Left renal pelvis (tissue), 4 donors: ENCODE measurements at places on chromosomes 5 and 9.

DNA sequence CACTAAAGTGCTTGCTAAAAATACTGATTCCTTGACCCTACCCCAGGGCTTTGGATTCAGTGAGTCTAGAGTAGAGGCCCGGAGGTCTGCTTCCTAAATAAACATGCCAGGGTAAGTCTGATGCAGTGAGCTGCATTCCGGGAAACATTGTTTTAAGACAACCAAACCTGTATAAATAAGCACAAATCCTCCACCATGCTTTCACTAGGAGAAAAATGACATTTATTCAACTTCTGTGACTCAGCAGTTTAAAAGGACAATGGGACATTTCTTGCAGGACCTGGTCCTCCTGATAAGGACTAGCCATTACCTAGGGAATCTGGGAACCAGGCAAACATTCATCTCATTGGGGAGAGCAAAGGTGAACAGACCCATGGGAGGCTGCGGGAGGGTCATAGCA is 335.3 kb downstream of the MLLT3 start:
- no peak for DNase-seq

GRCh38 chr5:17367256-17367840 is 130.7 kb upstream of the TAF11L2 start:
- no peak for DNase-seq

DNA sequence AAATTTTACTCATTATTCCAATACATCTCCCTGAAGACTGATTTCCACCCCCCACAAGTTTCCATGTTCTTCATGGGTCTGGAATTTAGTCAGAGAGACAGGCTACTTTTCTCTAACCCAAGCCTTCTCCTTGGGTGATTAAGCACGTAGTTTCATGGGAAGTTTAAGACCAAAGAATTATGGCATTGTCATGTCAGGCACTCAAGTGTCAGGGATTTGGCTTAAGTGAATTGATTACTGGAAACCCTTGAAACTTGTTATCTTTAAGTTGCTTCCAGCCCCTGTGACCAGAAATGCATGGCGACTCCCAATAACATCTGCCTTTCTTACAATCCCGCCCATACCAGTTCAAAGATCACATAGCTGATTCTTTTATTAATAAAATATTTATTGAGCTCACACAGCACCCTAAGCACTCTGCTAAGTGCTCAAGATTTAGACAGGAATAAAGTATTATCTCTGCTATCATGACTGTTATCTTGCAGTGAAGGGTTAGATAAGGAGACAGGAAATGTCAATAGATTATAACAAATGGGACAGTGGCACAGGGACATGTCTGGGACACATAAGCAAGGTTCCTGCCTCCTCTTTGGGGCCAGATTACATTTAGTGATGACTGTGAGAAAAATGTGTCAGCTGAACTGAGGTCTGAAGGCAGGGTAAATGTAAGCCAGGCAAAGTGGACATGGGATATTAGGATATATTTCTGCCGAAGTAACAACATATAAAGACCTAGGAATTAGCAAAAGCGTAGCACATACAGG is 241.2 kb upstream of the TNC start:
- no peak for DNase-seq

GRCh38 chr5:172603251-172603806 is 37.7 kb upstream of the NEURL1B start:
- peak; percentile 36 for DNase-seq

DNA sequence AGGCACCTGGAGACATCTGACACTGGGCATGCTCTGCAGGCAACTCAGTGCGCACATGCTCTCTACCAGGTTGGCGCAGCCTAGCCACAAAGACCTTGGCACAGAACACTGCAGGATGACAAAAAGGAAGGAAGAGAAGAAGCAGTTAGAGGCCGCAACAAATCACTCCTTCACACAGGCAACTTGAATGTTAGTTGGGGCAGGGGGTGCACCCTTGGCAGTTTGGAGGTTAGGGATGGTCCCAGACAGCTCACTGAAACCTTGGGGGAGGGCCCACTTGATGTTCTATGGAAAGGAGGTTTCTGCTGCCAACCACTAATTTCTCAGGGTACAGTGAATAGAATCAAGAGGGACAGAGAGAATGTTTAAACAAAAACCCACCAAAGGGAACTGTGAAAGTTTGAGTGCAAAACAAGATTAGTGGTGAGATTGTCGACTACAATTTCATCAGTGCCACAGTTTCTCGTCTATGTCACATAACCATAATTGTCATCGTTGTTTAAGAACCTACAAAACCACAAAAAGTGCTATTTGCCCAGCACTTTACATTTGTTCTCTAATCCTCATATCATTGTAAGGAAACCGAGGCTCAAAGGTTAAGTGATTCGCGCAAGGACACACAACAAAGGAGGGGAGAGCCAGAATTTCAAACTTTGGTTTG is 48.7 kb downstream of the FBXW11 start:
- DNase-seq = no peak
